Thoracic aorta endothelial cell (primary cell): ENCODE measurements at places on chromosomes 16 and 17. TPM values are rescaled to one million over a fixed set of nuclear protein-coding genes. Genes with fewer than 3 reads are reported as not detected.

STXBP4 gene
- total RNA-seq, result 34.2 and 39.1 TPM in 2 replicates

CCL16 gene
- 1.1 and 1.5 TPM in 2 replicates for total RNA-seq

XAF1 gene
- total RNA-seq, result 12.8 and 19.9 TPM in 2 replicates

ATAD5 gene
- 17.3 and 19.4 TPM in 2 replicates for total RNA-seq

CCDC78 gene
- 0.93 and 1.0 TPM in 2 replicates for total RNA-seq

KRT39 gene
- not detected in 2 replicates for total RNA-seq

NHLRC4 gene
- total RNA-seq, result 0.86 and 1.1 TPM in 2 replicates

CBX2 gene
- total RNA-seq, result 8.6 and 12.7 TPM in 2 replicates

TBC1D3K gene
- not detected in 2 replicates for total RNA-seq

DPEP2 gene
- total RNA-seq, result 0.22 TPM in 1 of 2 replicates, not detected in the other
